Hair follicle dermal papilla cell (primary cell): ENCODE measurements at places on chromosomes 7 and 10. TPM values are rescaled to one million over a fixed set of nuclear protein-coding genes. Genes with fewer than 3 reads are reported as not detected.

CAMK2B gene
- total RNA-seq = not detected in 2 replicates

MAD1L1 gene
- total RNA-seq = 56.1 and 67.5 TPM in 2 replicates

NEUROD6 gene
- not detected in 2 replicates for total RNA-seq

NRG3 gene
- not detected in 2 replicates for total RNA-seq

C7orf33 gene
- total RNA-seq = not detected in 2 replicates

HOXA5 gene
- total RNA-seq = not detected in 2 replicates

TRIM73 gene
- total RNA-seq = 0.24 and 1.1 TPM in 2 replicates

DGKI gene
- 2.3 and 3.5 TPM in 2 replicates for total RNA-seq

NODAL gene
- total RNA-seq = not detected in 2 replicates

CISD1 gene
- 8.9 and 13.6 TPM in 2 replicates for total RNA-seq

ALOX5 gene
- total RNA-seq = not detected in 2 replicates

VCL gene
- total RNA-seq = 485 and 577 TPM in 2 replicates

METTL27 gene
- total RNA-seq = 9.0 and 9.4 TPM in 2 replicates

ACTA2 gene
- 271 and 376 TPM in 2 replicates for total RNA-seq

MRPL32 gene
- 27.1 and 29.0 TPM in 2 replicates for total RNA-seq

ZNF786 gene
- 4.1 and 4.6 TPM in 2 replicates for total RNA-seq

MYPN gene
- 0.81 and 1.1 TPM in 2 replicates for total RNA-seq

MMRN2 gene
- total RNA-seq = 1.5 and 1.6 TPM in 2 replicates

SLC39A12 gene
- total RNA-seq = not detected in 2 replicates

FKBP9 gene
- 590 and 600 TPM in 2 replicates for total RNA-seq

HILPDA gene
- total RNA-seq = 15.4 and 22.4 TPM in 2 replicates

COL17A1 gene
- 1.2 and 1.6 TPM in 2 replicates for total RNA-seq

TMEM225B gene
- 1.5 and 1.6 TPM in 2 replicates for total RNA-seq

WEE2 gene
- under 0.01 TPM in 1 of 2 replicates, not detected in the other for total RNA-seq

ANKRD30A gene
- not detected in 2 replicates for total RNA-seq

IPMK gene
- total RNA-seq = 11.7 and 11.8 TPM in 2 replicates

ZNF727 gene
- 0.24 and 0.32 TPM in 2 replicates for total RNA-seq

CYP2C19 gene
- not detected in 2 replicates for total RNA-seq

PRR15 gene
- total RNA-seq = not detected in 2 replicates

TMEM236 gene
- total RNA-seq = 0.16 TPM in 1 of 2 replicates, not detected in the other

CHST3 gene
- total RNA-seq = 52.9 and 55.5 TPM in 2 replicates

DUSP5 gene
- 9.0 and 10.5 TPM in 2 replicates for total RNA-seq

OPN1SW gene
- not detected in 2 replicates for total RNA-seq

PNLIPRP3 gene
- total RNA-seq = 0.12 TPM in 1 of 2 replicates, not detected in the other

ASZ1 gene
- total RNA-seq = not detected in 2 replicates

KAZALD1 gene
- total RNA-seq = 9.1 and 9.7 TPM in 2 replicates

SLC13A1 gene
- total RNA-seq = not detected in 2 replicates

RELN gene
- total RNA-seq = 0.16 and 0.24 TPM in 2 replicates

NACAD gene
- 3.5 and 4.5 TPM in 2 replicates for total RNA-seq

MSS51 gene
- total RNA-seq = 2.9 TPM in 2 replicates

GCK gene
- total RNA-seq = 0.36 and 1.1 TPM in 2 replicates

WASHC2C gene
- 33.6 and 36.3 TPM in 2 replicates for total RNA-seq

C10orf62 gene
- 0.49 TPM in 1 of 2 replicates, not detected in the other for total RNA-seq

SPDYE18 gene
- total RNA-seq = not detected in 2 replicates

LIMK1 gene
- total RNA-seq = 47.1 and 51.2 TPM in 2 replicates

VWDE gene
- total RNA-seq = 0.65 TPM in 1 of 2 replicates, not detected in the other

PGAM2 gene
- 0.24 and 0.32 TPM in 2 replicates for total RNA-seq
